ENCODE measurements at places on chromosomes 3 and 15.

- no peak for DNase-seq
Measured at GRCh38 chr3:193039058-193039457, 121.4 kb upstream of the MB21D2 start.

- no peak for DNase-seq
Measured at GRCh38 chr3:129937717-129938116, 36.8 kb upstream of the TRH start.

- no peak for DNase-seq
Measured at GRCh38 chr3:105965384-105965783, 96.6 kb upstream of the CBLB start.

DNA sequence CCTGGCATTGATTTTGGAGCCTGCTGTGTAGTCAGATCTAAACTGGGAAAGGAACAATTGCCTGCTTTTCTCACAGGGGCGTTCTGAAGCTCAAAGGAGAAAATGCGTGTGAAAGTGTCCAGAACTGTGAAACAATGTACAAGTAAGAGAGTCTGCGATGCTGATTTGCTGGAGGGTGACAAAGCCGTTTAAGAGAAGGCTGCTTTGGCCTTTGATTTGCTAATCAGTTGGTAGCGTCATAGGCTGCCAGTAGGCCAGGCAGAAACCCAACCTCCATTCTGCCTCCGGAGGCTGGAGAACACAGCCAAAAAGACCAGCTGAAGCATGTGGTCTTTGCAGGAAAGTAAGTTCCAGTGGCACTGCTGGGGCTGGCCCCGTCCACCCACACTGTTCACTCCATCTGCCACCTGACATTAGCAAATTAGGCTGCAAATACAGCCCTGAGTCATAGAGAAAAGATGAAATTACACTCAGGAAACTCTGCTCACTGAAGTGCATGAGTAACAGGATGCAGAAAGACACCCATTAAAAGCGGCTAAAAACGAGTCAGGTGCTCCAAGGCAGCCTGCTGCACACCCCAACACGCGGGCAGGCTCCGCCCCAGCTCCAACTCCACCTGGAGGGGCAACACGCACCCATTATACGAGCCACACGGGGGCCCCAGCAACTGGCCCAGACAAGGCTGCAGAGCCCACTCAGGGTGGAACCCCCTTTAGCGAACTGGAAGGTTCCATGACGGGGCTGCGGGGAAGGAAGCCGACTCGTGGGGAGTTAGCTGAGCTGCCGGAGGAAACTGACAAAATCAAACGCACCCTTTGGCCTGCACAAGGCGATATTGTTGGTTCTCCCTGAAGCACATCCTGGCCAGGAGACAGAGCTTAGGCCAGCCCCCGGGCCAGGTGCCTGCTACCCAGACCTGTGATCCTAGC is 31.6 kb downstream of the ZDHHC19 start:
- no peak for DNase-seq

DNA sequence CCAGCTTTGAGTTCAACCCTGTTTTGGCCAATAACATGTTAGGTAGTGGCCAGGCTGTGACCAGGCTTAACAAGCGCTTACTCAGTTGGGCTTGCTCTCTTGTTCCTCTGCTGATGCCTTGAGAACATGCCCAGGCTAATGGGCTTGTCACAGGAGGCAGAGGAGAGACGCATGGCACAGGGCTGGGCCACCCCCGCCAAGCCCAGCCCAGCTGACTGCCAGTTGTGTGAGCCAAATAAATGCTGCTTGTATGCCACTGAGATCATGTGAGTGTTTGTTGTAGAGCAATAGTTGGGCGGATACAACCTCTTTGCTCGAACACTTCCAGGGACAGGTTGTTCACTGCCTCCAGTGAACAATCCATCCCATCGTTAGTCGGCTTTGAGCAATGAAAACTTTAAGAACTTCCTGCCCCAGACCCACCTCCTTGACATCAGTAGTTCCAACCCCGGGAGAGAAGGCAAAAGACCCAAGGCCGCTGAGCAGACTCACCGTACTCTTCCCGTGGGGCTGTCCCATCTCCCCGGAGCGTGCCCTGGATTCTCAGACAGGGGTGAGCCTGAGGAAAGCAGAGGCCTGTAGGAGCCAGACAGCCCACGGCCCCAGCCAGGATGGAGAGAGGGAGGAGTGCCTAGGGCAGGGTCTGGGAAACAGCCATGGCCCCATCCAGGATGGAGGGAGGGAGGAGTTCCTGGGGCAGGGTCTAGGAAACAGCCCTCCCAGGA is 4.1 kb downstream of the PLA2G4F start:
- DNase-seq = no peak

- DNase-seq = no peak
Measured at GRCh38 chr3:23810343-23811184, 4.8 kb downstream of the UBE2E1 start.

- DNase-seq = no peak
Measured at GRCh38 chr3:122635789-122636188, 44.9 kb upstream of the PARP14 start.

GRCh38 chr3:159340877-159341500 is 539.1 kb downstream of the MFSD1 start:
- DNase-seq = no peak

DNA sequence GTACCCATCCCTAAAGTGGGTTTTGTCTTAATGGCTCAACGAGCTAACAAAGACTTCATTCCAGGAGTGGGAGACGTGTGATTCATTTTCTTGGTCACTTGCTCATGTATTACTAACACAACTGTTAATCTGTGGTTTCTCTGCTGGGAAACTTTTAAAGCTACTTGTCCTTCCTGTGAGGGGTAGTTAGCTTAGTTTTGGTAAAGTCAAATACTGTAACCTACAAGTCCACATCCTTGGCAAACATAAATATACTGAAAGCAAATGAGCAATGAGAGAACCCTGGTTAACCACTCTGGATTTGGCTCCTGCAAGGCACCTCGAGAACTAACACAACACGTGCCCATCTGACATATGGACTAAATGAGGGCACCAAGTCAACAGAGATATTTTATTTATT is 19.9 kb downstream of the NOX5 start:
- no peak for DNase-seq

GRCh38 chr15:99412082-99412481 is 153.7 kb upstream of the MEF2A start:
- no peak for DNase-seq

- DNase-seq = no peak
Measured at GRCh38 chr15:72249142-72249810, 18.3 kb upstream of the PKM start.

GRCh38 chr15:82047453-82048400 is 1.9 kb upstream of the MEX3B start:
- DNase-seq = no peak

- no peak for DNase-seq
Measured at GRCh38 chr3:157073810-157074209, 86.1 kb downstream of the CCNL1 start.

- no peak for DNase-seq
Measured at GRCh38 chr3:86654806-86655460, 336.0 kb downstream of the VGLL3 start.

GRCh38 chr15:90471769-90472168 is 58.0 kb upstream of the CRTC3 start:
- no peak for DNase-seq

DNA sequence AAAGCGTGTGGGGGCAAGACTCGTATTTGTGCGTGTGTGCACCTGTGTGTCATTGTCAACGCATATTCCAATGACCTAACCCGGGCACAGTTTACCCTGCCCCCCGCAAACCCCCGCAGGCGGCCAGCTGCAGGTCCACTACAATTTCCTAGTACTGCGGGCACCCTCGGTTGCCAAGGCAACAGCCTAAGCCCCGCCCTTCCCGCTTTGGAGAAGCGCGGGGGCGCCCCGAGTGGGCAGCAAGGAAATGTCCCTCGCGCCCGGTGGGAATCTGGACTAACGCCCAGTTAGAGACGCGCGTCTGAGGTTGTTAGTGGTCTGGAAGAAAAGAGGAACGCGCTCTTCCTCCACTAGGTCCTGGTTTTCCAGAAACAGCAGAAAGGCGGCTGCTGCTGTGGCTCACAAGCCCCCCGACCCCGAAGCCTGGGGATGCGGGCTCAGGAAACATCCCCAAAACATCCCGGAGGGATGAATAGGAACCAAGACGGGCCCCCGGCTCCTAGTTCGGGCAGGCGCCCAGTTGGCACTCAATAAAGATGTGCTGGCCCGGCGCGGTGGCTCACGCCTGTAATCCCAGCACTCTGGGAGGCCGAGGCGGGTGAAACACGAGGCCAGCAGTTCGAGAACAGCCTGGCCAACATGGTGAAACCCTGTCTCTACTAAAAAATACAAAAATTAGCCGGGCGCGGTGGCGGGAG is 1.1 kb downstream of the ABHD14A start:
- DNase-seq = no peak

DNA sequence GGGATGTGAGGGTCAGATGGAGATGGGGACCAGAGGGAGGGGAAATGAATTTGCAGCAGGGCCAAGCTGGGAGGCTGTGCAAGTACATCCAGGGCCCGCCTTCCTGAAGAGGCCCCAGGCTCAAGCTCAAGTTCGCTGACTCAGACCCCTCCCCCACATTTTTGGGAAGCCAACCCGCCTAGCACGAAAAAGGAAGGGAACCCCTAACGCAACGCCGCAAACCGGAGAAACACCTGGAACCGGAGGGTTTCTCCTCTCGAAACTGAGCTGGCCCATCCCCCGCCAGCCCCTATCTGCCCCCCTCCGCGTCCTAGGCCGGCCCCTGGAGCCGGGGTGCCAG is 624 bp downstream of the AP3B2 start:
- DNase-seq = no peak

- no peak for DNase-seq
Measured at GRCh38 chr15:91860498-91860897, 7.0 kb downstream of the SLCO3A1 start.

- no peak for DNase-seq
Measured at GRCh38 chr3:78724859-78725258, 1042.9 kb downstream of the ROBO1 start.

DNA sequence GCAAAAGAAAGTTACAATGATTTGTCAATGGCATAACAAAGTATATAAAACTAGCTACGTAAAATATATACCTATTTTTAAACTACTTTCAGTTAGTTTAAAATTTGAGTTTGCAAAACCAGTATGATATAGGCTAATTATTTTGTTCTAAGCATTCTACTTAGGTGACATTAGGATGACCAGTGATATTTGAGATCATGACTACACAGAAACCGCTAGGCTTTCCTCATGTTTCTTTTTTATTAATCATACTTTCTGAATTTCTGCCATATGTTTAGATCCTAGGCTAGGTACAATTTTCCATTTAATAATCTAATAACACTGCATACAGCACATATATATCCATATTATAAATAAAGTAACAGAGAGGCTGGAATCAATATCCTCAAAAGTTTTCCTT is 52.4 kb upstream of the XRN1 start:
- no peak for DNase-seq

- no peak for DNase-seq
Measured at GRCh38 chr3:98692787-98693473, 70.2 kb upstream of the ST3GAL6 start.

GRCh38 chr15:64035525-64035924 is 10.8 kb downstream of the DAPK2 start:
- no peak for DNase-seq

GRCh38 chr3:142916605-142917004 is 27.7 kb upstream of the PCOLCE2 start:
- DNase-seq = no peak

DNA sequence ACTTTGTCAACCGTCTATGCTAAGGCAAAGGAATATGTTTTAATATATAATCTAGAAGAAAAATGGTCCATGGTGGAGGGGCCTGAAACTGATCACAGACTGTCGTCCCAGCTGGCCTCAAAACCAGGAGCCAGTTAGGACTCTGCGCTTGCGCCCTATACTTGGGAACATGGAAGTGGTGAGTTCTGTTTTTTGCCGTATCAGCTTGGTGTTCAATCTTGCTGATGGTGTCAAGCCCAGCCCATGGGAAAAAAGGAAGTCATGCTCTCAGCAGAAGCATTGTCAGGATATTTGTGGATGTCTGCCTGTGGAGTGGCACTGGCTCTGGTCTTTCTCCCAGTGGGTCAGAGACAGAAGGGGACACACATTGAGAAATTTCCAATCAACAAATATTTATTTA is 342.0 kb upstream of the CTDSPL start:
- no peak for DNase-seq

DNA sequence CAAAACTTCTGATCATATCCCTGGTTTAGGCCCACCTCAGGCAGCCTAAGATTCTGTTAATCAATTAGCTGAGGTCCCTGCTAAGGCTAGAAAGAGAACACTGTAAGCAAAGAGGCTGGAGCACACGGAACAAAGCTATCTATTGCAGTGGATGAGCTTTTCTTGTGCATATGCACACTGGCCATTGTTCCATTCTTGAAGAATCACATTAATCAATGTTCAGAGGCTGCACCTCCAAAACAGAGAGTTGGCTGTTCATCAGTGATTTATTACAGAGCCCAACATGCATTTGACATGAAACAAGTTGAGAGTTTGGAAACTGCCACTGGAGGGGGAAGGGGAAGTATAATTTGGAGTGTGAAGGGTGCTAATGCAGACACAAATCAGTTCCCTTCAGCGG is 873.0 kb downstream of the ROBO1 start:
- DNase-seq = no peak

DNA sequence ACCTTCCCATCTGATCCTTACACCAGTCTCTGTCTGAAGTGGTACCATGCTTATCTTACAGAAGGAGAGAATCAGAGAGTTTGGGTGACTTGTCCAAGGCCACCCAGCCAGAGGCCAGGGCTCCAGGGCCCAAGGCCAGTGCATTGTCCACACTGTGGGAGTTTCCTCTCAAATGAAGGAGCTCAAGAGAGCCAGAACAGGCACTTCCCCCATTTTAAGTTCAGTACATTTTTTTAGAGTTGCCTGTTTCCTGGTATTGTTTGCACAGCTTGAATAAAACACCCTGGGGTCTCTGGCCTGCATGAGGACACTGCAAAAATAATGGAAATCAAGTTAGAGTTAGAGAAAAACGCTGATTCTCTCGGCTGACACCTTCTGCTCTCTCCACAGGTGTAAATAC is 284.0 kb downstream of the SQOR start:
- DNase-seq = no peak
